ENCODE measurements at places on chromosomes 16 and 17. TPM values are rescaled to one million over a fixed set of nuclear protein-coding genes. Genes with fewer than 3 reads are reported as not detected.
A peak's percentile ranks its signal among the peaks of the same experiment; 100 is the strongest.

DNA sequence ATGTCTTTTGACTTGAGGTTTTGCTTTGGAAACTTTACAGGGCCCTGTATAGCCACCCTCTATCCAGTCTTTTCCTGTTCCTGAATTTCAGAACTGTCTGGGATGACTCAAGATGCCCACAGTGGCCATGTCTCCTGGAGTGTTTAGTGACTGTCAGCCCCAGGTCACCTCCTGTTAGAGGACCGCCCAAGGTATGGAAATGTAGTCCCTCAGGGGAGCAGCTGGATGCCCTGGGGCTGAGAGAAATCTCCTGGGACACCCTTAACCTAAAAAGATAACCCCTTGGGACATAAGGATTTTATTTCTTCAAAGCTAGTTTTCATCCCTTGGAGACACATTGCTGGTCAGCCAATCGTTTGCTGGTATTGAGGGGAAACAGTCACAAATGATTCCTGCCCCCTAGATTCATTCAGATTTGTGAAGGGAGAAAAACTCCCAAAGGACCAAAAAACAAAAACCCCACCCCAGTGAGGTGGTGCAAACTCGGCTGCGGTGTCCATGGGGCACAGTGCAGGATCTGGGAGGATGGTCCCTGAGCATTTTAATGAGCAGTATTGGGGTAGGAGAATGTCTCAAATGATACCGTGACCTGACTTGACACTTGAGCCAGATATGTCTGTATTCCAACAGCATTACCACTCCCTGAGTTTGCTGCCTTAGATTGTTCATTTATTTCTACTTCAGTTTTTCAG lies 1.7 kb downstream of the ZNF267 start:
- no peak for DNase-seq

- no peak for DNase-seq
Measured at GRCh38 chr16:22183901-22184614, 21.8 kb downstream of the SDR42E2 start.

DNA sequence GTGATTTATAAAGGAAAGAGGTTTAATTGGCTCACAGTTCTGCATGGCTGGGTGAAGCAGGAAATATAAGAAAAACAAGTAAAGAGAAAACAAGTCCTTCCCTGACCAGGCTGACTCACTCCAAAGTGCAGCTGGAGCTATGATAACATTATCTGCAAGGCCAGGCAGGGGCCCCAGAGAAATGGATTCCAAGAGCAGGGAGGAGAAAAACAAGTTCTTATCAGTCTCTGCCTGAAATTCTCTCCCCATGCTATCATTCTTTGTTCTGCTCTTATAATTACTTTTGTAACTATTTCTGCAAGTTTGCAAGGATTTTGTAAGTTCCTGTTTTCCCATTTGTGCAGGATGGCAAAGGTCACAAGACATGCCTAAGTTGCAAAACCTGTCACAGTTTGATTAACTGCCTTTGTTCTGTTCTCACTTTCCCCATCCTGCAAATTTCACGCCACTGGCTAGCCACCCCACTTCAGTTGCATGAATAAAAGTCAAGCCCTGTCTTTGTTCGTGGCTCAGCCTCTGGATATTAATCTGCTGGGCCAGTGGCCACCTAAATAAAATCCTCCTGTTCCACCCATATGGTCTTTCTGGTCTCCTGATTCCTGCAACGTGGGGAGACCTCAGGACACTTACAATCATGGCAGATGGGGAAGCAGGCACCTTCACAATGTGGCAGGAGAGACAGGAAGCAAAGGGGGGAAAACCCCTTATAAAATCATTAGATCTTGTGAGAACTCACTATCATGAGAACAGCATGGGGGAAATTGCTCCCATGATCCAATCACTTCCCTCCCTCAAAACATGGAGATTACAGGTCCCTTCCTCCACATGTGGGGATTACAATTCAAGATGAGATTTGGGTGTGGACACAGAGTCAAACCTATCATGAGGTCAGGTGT lies 13.1 kb downstream of the ABCA9 start:
- peak; percentile 76 for DNase-seq

- DNase-seq = no peak
Measured at GRCh38 chr16:87131996-87132345, 185.2 kb downstream of the C16orf95 start.

GRCh38 chr16:11634312-11634711 lies 33.9 kb upstream of the SNN start:
- no peak for DNase-seq

Gene CACNA1G
- not detected for total RNA-seq

All from Peyer's patch (tissue), 4 donors.